ENCODE measurements at places on chromosomes 12 and 14.

DNA sequence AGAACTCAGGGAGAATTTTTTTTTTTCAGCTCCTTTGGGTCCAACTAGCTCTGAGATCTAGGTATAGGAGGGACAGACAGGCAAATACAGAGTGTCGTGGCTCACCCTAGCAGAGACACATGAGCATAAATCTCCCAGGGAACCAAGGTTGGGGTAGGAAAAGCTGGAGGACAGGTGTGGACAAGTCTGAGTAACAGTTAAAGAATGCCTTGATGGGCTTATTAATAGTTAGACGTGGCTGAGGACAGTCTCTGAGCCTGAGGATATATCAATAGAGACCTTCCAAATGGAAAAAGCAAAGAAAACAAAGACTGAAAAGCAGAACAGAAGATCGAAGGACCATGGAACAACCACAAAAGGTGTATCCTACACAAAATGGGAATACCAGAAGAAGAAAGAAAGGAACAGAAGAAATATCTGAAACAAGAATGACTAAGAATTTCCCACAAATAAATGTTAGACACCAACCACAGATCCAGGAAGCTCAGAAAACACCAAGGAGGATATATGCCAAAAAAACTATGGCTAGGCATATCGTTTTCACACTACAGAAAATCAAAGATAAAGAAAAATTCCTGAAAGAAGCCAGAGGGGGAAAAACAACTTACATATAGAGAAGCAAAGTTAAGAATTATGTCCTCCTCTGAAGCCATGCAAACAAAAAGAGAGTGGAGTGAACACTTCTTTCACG is 80.9 kb downstream of the PTPRB start:
- DNase-seq, result no peak

DNA sequence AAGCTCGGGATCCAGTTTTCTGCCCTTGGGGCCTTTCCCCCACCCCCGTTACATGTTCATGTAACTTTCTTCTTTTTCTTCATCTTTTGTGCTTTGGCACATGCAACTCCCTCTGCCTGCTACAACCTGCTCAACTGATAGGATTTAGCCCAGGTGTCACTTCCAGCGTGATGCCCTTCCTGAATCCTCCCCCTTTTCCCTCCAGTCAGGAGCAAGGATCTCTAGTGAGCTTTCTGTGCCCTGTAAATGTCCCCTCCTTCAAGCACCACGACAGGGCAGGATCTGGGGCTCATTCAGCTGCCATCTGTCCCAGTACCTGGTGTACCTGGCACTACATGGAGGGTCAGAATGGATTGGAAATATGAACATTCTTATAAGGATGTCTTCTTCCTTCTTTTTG is 15.3 kb downstream of the PELI2 start:
- DNase-seq, result no peak

- DNase-seq, result no peak
These were observed 223.3 kb downstream of the CCDC91 start for GRCh38 chr12:28413460-28414109.

DNA sequence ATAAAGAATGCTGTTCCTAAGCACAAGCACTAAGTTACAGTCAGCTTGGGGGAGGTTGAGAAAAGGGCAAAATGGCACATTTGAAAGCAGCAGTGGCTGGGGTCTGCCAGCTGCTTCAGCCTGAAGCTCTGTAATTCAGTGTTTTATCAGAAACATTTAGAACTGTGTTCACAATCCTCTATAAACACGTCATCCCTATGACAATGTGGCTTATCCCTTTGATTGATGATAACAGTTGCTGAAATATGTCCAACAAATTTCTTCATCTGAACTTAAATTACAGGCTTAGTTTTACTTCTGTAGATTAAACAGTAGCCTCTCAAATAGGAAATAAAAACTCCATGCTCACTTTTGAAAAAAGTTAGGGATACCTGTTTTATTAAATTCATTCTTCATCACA is 108.8 kb downstream of the VEZT start:
- no peak for DNase-seq

- no peak for DNase-seq
These were observed 22.5 kb downstream of the RFLNA start for GRCh38 chr12:124317400-124317799.

Measured in inflammatory macrophage (primary cell).